Fibroblast of lung (primary cell): ENCODE measurements at places on chromosomes 5 and 9. TPM values are rescaled to one million over a fixed set of nuclear protein-coding genes. Genes with fewer than 3 reads are reported as not detected.

- no peaks in the 10 kb centered on the region for H3K27me3 ChIP-seq
- no peak overlapping the region for H3K4me3 ChIP-seq
- no peak overlapping the region for H3K27ac ChIP-seq
- no peak for DNase-seq
- H3K36me3 ChIP-seq, result no peaks in the 10 kb centered on the region
- no peaks in the 10 kb centered on the region for H3K4me1 ChIP-seq
These were observed 770.2 kb upstream of the FAM174A start for GRCh38 chr5:99765011-99765410.

Gene PAEP
- not detected in 2 replicates for total RNA-seq

Gene LHX3
- not detected in 2 replicates for total RNA-seq

Gene PCDHGB7
- total RNA-seq, result 13.0 and 13.6 TPM in 2 replicates

DNA sequence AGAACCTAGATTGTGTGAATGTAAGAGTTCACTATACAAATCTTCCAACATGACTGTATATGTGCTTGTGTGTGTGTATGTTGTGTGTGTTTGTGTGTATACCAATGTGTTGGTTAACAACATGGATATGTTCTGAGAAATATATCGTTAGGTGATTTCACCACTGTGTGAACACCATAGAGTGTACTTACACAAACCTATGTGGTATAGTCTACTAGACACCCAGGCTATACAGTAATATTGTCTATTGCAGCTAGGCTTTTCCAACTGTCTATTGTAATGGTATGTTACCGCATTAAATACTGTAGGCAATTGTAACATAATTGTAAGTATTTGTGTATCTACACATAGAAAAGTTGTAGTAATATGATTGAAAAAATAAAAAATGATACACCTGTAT is 959.2 kb upstream of the SEMA6A start:
- H3K4me1 ChIP-seq, result no peaks in the 10 kb centered on the region
- no peak overlapping the region for H3K27ac ChIP-seq
- H3K36me3 ChIP-seq, result no peaks in the 10 kb centered on the region
- H3K27me3 ChIP-seq, result no peaks in the 10 kb centered on the region

GRCh38 chr9:76433836-76434235 is 25.1 kb upstream of the GCNT1 start:
- DNase-seq, result peak; percentile 77
- no peaks in the 10 kb centered on the region for H3K27me3 ChIP-seq
- H3K4me1 ChIP-seq, result no peaks in the 10 kb centered on the region
- no peak overlapping the region for H3K4me3 ChIP-seq
- no peaks in the 10 kb centered on the region for H3K36me3 ChIP-seq

Gene PCDHB13
- 0.26 and 1.5 TPM in 2 replicates for total RNA-seq

Gene NAIP
- 1.5 and 3.8 TPM in 2 replicates for total RNA-seq

DNA sequence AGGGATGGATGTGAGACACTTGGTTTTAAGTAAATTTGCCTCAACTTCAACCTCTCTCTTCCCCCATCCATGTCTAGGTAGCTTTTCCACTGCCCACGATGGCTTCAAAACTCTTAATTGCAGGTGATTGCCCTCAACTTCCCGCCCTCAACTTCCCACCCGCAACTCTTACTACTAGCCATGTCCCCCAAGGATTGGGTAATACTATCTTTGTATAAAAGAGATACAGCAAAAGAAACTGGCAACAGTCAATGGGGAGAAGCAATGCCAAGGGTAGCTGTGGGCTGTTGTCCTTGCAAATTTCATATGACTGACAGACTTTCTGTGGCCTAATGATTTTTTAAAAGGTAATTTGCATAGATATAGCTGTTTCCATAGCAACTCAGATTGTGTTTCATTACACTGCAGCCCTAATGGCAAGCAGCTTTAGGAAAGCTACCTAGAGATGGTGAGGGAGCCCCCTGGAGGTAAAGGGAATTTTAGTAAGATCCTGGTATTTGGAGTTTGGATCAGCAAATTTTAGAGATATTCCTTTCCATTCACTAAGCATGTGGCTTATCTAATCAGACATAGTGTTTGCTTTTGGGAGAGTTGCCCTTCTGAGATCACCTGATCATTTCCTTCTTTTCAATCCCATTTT is 421.5 kb upstream of the DAP start:
- no peak overlapping the region for H3K4me3 ChIP-seq
- H3K27me3 ChIP-seq, result no peaks in the 10 kb centered on the region
- no peaks in the 10 kb centered on the region for H3K36me3 ChIP-seq
- H3K4me1 ChIP-seq, result no peaks in the 10 kb centered on the region
- no peak overlapping the region for H3K27ac ChIP-seq

- no peak overlapping the region for H3K4me3 ChIP-seq
- no peak overlapping the region for H3K27ac ChIP-seq
- DNase-seq, result no peak
- peaks cover 31% of the 10 kb centered on the region for H3K4me1 ChIP-seq
- peaks cover 14% of the 10 kb centered on the region for H3K36me3 ChIP-seq
These were observed 54.4 kb upstream of the AFAP1L1 start for GRCh38 chr5:149217096-149217802.

DNA sequence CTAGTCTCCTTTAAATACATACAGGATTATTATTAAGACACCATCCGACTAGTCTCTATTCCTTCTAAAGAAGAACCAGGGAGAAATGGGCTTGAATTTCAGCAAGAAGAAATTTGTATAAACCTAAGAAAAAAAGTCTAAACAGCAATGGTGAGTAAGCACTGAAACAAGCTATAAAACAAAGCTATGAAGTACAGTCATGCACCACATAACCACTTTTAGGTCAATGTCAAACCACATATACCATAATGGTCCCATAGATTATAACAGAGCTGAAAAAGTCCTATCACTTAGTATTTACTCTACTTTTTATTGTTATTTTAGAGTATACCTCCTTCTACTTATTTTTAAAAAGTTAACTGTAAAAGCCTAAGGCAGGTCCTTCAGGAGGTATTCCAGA is 102.0 kb upstream of the NFIB start:
- DNase-seq, result peak; percentile 88
- peaks cover 21% of the 10 kb centered on the region for H3K27me3 ChIP-seq
- H3K27ac ChIP-seq, result no peak overlapping the region
- no peaks in the 10 kb centered on the region for H3K36me3 ChIP-seq
- H3K4me3 ChIP-seq, result no peak overlapping the region
- H3K4me1 ChIP-seq, result peaks cover 4% of the 10 kb centered on the region

DNA sequence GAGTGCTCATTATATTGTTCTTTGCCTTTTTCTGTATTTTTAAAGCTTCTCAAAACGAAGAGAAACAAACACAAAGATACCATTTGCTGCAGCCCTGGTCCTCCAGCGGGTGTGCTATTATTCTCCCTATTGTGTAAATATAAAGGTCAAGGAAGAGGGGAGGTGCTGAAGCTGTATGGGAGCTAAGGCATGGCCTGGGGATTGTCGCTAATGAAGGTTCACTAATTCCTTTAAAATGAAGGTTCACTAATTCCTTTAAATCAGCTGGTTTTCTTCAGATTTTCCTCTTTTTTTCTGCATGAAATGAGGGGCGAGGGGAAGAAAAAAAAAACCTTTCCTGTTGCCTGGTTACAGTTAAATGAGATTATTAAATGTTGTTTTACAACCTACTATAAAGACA is 74.5 kb upstream of the MAP1B start:
- peaks cover 5% of the 10 kb centered on the region for H3K27me3 ChIP-seq
- H3K4me3 ChIP-seq, result no peak overlapping the region
- no peaks in the 10 kb centered on the region for H3K4me1 ChIP-seq
- H3K36me3 ChIP-seq, result no peaks in the 10 kb centered on the region
- no peak for DNase-seq

DNA sequence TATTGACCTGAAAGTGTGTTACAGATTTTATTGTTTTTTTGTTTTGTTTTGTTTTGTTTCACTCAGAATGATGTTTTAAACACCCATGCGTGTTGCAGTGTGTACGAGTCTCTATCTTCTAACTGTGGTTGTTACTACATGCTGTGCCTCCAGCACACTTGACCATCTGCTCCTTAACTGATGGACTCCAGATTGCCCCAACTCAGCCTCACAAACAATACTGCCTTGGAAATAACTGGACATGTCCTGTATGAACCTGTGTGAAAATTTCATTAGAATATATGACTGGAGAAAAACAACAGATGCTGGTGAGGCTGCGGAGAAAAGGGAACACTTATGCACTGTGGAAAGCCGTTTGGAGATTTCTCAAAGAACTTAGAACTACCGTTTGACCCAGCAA is 68.7 kb upstream of the HAND1 start:
- H3K27ac ChIP-seq, result no peak overlapping the region
- H3K36me3 ChIP-seq, result no peaks in the 10 kb centered on the region
- no peak overlapping the region for H3K4me3 ChIP-seq
- DNase-seq, result no peak

GRCh38 chr9:124863371-124863871 is 1.5 kb downstream of the ARPC5L start:
- no peaks in the 10 kb centered on the region for H3K27me3 ChIP-seq
- peaks cover 23% of the 10 kb centered on the region for H3K36me3 ChIP-seq
- H3K4me3 ChIP-seq, result no peak overlapping the region
- peaks cover 3% of the 10 kb centered on the region for H3K4me1 ChIP-seq

Gene ZDHHC21
- total RNA-seq, result 6.4 and 8.6 TPM in 2 replicates

DNA sequence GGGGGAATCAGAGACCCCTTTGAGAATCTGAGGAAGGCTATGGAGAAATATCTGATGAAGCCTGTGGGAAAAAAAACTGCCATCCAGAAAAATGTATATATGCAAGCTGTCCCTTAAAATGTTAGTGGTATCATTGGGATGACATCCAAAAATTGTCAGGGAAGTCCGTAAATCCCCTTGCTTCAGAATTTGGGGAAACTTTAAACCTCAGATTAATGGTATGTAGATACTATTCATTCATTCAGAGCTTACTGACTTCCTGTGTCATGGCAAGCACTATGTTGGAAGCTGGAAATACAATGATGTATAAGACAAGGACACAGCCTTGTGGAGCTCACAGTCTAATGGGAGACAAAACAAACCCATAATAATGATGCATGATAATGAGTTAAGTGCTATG is 10.9 kb upstream of the MOB3B start:
- no peak overlapping the region for H3K4me3 ChIP-seq
- H3K36me3 ChIP-seq, result no peaks in the 10 kb centered on the region
- peak; percentile 29 for DNase-seq
- no peak overlapping the region for H3K27ac ChIP-seq
- H3K27me3 ChIP-seq, result no peaks in the 10 kb centered on the region
- H3K4me1 ChIP-seq, result peaks cover 7% of the 10 kb centered on the region

Gene IFNA2
- not detected in 2 replicates for total RNA-seq

- H3K4me1 ChIP-seq, result no peaks in the 10 kb centered on the region
- DNase-seq, result no peak
- no peak overlapping the region for H3K27ac ChIP-seq
- no peaks in the 10 kb centered on the region for H3K36me3 ChIP-seq
- H3K27me3 ChIP-seq, result peaks cover 50% of the 10 kb centered on the region
These were observed 145.5 kb downstream of the ERCC6L2 start for GRCh38 chr9:96020792-96021550.

Gene EGFL7
- total RNA-seq, result 6.2 and 7.9 TPM in 2 replicates

- H3K27me3 ChIP-seq, result no peaks in the 10 kb centered on the region
- peak overlapping the region; percentile 92 for H3K4me3 ChIP-seq
- no peaks in the 10 kb centered on the region for H3K4me1 ChIP-seq
- DNase-seq, result no peak
These were observed 2.6 kb downstream of the NFIB start for GRCh38 chr9:14311171-14311949.

Gene ZNF79
- 12.6 and 15.0 TPM in 2 replicates for total RNA-seq

DNA sequence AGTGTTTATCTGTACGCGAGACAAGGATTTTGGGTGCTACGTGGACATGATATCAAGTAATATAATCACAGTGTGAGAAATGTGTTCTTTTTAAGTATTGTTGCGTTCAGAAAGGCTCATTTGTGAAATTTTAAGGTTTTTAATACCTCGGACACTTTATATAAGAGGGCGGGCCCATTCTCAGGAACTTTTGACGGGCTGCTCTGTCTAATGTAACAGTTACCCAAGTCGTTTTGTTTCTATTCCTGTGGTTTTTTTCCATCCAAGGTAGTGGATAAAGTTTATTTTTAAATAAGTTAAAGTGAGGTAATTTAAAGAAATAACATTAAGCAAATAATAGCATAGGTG is 525 bp downstream of the SRP19 start:
- H3K27ac ChIP-seq, result peak overlapping the region; percentile 84
- no peaks in the 10 kb centered on the region for H3K27me3 ChIP-seq
- peaks cover 2% of the 10 kb centered on the region for H3K4me1 ChIP-seq
- H3K36me3 ChIP-seq, result peaks cover 2% of the 10 kb centered on the region
- DNase-seq, result no peak

GRCh38 chr5:150234576-150235499 is 45.0 kb downstream of the SLC6A7 start:
- H3K27me3 ChIP-seq, result no peaks in the 10 kb centered on the region
- H3K4me3 ChIP-seq, result no peak overlapping the region
- no peaks in the 10 kb centered on the region for H3K36me3 ChIP-seq
- no peak for DNase-seq

- no peak overlapping the region for H3K4me3 ChIP-seq
- H3K4me1 ChIP-seq, result no peaks in the 10 kb centered on the region
- no peak overlapping the region for H3K27ac ChIP-seq
- H3K27me3 ChIP-seq, result no peaks in the 10 kb centered on the region
- no peaks in the 10 kb centered on the region for H3K36me3 ChIP-seq
These were observed 22.8 kb downstream of the SMIM23 start for GRCh38 chr5:171808453-171808852.

- H3K27me3 ChIP-seq, result no peaks in the 10 kb centered on the region
- DNase-seq, result no peak
- no peak overlapping the region for H3K4me3 ChIP-seq
- H3K27ac ChIP-seq, result no peak overlapping the region
These were observed 482.2 kb downstream of the NTRK2 start for GRCh38 chr9:85151741-85152140.

DNA sequence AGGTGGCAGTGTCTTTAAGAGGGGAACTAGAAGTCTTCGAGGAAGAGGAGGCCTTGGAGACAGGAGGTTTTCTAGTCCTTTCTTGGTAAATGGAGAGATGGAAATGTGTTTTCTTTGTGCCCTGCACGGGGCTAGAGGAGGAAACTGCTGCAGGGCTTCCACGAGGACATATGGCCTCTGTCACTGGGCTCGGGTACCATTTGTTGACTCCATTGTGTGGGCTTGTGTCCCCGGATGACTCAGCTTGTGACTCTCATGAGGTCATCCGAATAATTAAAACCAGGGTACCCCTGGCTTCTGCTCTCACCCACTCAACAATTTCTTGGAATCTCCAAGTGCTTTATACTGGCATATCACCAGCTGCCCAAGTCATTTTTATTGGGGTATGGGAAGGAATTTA is 261.7 kb downstream of the KIF4B start:
- H3K27ac ChIP-seq, result no peak overlapping the region
- H3K4me1 ChIP-seq, result no peaks in the 10 kb centered on the region
- no peak for DNase-seq

Gene BHMT2
- total RNA-seq, result 10.3 and 20.3 TPM in 2 replicates

Gene OR1L4
- not detected in 2 replicates for total RNA-seq

DNA sequence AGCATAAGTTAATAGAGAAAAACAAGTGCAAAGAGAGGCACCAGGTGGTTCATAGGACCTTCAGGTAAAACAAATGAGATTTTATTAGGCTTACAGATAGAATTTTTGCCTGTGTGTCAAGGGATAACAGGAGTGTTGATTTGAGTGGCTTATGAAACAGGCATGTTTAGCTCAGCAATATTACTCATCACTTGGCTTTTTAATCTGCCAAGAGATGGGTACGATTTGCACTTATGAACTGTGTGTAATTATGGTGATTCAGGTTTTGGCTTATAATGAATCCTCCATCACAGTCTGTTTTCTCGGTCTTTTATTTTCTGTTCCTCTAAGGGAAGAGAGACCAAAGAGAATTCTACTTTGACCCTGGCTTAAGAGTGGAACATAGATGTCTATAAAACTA is 199.3 kb downstream of the DMRTA1 start:
- peak; percentile 50 for DNase-seq
- no peaks in the 10 kb centered on the region for H3K36me3 ChIP-seq
- no peaks in the 10 kb centered on the region for H3K27me3 ChIP-seq
- H3K4me1 ChIP-seq, result no peaks in the 10 kb centered on the region
- H3K27ac ChIP-seq, result no peak overlapping the region
- peak overlapping the region; percentile 35 for H3K4me3 ChIP-seq
